Urinary bladder (tissue), 4 donors: ENCODE measurements at places on chromosomes 1 and 21. TPM values are rescaled to one million over a fixed set of nuclear protein-coding genes. Genes with fewer than 3 reads are reported as not detected.

GRCh38 chr1:22056043-22056442, 3.5 kb downstream of the CDC42 start:
- DNase-seq = no peak

- DNase-seq = no peak
Measured at GRCh38 chr1:99749504-99750347, 16.7 kb downstream of the FRRS1 start.

DNA sequence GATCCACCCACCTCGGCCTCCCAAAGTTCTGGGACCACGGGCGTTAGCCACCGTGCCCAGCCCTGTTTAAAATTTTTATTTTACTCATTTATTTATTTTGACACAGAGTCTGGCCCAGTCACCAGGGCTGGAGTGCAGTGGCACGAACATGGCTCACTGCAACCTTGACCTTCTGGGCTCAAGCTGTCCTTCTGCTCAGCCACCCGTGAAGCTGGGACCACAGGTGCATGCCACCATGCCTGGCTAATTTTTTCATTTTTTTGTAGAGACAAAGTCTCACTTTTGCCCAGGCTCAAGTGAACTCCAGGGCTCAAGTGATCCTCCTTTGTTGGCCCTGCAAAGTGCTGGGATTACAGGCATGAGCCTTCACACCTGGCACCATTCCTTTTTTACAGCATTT, 27.5 kb upstream of the DNAJC6 start:
- DNase-seq = no peak

- DNase-seq = no peak
Measured at GRCh38 chr1:107379826-107380225, 239.0 kb downstream of the NTNG1 start.

- no peak for DNase-seq
Measured at GRCh38 chr1:87329526-87330056, 911 bp downstream of the LMO4 start.

GRCh38 chr1:175188936-175189335, 3.6 kb downstream of the KIAA0040 start:
- no peak for DNase-seq

DNA sequence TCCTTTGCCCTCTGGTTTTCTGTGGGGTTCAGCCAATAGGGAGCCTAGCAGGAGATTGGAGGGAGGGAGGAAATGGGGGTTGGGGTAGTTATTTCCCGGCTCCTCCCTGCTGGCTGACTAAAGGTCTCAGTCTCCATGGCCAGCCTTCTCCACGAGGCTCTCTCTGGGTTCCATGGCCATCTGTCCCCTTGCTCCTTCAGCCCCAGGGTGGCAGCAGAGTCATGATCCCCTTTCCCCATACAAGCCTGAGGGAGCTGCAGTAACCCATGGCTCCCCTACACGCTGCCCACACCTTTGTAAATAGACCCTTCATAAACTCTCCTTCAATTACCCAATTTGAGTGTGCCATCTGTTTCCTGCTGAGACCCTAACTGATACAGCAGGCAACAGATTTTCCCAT, 176.1 kb upstream of the CSF3R start:
- DNase-seq = no peak

- DNase-seq = no peak
Measured at GRCh38 chr1:75954586-75954985, 22.4 kb upstream of the ASB17 start.

GRCh38 chr1:56052041-56052440, 527.3 kb downstream of the PLPP3 start:
- DNase-seq = no peak

The KAZN gene
- total RNA-seq = 8.4 TPM

DNA sequence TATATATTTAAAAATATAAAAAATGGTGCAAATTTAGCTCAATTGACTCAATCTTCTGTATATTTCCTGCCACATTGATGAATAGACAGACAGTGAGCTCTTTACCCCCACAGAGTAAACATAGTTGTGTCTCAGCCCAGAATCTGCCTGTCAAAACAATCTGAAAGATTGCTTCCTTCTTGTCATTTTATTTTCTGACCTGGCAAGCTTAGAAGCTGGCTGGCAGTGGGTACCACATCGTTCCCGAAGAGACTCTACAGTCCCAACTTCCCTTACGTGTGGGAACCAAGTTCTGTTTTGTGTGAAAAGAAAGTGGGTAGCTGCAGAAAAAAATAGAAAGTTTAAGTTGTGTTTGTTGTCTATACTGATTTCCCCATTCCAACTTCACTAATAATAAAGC, 629.3 kb upstream of the NEGR1 start:
- DNase-seq = no peak

The PIGM gene
- 6.2 TPM for total RNA-seq

The GSTM1 gene
- total RNA-seq = not detected

The PRELP gene
- total RNA-seq = 6.3 TPM

DNA sequence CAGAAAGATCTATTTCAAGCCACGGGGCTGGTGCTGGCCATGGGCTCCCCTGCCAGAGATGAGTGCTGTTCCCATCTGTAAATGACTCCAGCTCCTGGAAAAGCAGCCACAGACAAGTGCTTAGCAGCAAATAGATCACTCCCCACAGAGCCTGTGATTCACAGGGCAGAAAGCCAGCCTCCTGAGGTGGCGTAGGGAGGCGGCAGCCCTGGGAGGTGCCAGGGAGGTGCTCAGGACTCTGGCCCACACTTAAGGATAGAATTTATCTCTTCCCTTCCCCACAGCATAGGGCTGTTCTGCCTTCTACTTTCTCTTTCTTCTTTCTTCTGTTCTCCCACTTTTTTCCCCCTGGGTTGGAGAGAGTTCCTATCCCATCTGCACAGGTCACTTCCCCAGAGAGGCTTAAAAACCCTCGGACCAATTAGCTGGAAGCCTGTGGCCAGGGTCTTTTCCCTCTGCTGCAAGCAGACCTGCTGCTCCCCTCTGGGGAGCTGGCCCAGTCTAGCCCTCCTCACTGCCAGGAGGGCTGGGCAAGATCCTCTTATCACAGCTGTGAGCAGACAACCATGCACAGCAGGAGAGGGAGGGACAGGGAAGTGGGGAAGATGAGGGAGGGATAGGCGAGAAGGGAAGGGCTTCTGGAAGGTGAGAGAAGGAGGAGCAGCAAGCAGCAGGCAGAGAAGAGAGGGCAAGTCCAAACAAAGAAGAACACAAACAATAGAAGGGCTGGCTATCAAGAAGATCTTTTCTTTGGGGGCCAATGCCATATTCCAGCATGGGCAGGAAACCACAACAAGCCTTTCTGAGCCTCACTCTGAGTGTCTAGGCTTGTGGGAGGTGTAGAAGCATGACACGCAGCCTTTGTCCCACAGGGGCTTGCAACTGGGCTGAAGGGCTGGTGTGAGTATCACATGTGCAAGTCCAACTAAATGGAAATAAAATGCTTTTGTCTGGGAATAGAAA, 41.0 kb downstream of the KCND3 start:
- peak; percentile 41 for DNase-seq

The S100B gene
- total RNA-seq = 31.9 TPM

GRCh38 chr21:16534408-16535101, 804.8 kb downstream of the USP25 start:
- DNase-seq = peak; percentile 76

- DNase-seq = no peak
Measured at GRCh38 chr21:43195121-43196021, 26.6 kb downstream of the CRYAA start.

GRCh38 chr1:117093870-117094621, 27.5 kb downstream of the TRIM45 start:
- no peak for DNase-seq

GRCh38 chr1:112267929-112268328, 128.1 kb upstream of the CTTNBP2NL start:
- DNase-seq = no peak

DNA sequence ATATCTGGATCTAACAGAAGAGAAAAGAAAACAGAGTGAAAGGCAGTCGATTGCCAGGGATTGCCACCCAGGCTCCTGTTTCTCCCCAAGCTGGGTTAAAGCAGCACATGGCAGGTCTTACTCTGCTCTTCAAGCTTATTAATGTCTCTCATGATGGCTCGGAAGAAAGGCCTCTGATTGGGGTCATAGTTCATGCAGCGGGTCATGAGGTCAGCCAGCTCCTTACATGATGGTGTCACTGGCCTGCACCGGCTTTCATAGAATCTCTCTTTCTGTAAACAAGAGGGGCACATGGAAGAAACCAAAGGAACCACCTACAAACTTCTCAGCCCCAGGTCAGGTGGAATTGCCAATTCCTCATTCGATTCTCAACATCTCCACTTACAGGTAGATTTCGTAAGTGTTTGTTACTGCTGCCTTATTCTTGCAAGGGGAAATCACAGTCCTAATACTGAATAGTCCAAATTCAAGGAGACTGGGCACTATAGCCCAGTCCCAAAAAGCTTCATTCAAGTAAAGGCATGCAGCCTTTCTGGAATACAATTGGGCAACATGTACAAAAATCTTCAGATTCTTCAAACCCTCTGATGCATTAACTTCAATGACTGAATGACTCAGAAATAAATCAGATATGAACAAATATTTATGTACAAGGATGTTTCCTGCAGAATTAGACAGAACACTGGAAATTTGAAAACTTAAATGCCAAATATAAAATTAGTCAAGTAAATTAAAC, 96.6 kb downstream of the RAVER2 start:
- DNase-seq = no peak

GRCh38 chr1:175207971-175208370, 15.4 kb upstream of the KIAA0040 start:
- no peak for DNase-seq

The ANGPTL7 gene
- total RNA-seq = 2.7 TPM

GRCh38 chr1:11147197-11147770, 41.9 kb upstream of the ANGPTL7 start:
- no peak for DNase-seq

DNA sequence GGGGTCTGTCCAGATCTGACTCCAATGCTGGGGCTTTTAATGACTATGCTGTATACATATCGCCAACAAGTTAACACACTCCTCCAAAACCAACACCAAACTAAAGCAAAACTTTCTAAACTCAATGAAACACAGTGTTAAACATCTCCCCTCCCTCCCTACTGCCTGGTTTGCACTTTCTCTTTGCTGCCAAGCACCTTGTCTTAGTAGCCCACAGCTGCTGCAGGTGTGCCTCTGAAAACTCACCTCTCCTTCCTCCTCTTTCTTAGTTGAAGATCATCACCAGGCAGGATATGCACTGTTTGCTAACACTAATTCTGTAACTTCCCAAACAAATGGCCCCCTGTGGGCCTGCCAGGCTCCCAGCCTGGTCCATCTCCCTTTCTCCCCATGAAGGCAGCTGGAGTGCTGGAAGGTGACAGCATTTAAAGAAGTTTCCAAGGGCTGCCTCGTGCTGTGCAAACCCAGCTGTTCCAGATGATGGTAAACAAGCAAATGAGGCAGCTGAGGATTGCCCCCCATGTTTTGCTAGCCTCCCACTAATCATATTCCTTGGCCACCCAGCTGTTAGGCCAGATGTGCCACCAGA, 213.7 kb downstream of the ASTN1 start:
- DNase-seq = no peak

DNA sequence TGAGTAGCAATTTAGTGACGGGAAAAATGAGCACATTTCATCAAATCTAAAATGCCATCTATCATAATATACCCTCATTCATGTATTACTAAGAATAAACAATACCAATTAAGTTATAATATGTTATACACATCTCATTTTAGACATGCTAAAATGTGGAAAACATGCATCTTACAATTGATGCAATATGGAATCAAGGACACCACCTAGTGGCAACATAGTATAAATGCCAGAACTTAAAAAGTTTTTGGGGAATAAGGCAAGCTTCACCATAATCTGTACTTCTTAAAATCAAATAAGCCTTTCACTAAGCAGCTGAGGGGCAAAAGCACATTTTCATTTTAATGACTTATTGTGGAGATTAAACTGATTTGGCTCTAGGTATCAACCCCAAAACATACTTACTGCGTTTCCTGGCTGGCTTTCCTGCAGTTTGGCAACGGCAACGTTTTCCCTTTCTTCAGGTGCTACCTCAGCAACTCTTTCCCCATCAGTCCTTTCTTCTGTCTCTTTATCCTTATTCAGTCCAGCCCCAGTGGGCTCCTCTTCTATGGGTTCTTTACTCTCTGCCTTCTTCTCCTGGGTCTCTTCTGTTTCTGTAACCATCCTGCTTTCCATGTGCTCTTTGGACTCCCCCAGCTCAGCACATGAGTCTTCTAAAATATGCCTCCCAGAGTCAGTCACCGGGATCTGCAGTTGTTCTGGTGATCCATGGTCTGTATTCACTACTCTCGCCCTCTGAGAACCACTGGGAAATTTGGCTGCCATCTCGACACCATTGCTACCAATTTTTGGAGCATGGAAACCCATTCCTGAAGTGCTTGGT, 11.4 kb downstream of the SDE2 start:
- DNase-seq = no peak

GRCh38 chr1:53590104-53590503, 130.9 kb downstream of the DMRTB1 start:
- no peak for DNase-seq

DNA sequence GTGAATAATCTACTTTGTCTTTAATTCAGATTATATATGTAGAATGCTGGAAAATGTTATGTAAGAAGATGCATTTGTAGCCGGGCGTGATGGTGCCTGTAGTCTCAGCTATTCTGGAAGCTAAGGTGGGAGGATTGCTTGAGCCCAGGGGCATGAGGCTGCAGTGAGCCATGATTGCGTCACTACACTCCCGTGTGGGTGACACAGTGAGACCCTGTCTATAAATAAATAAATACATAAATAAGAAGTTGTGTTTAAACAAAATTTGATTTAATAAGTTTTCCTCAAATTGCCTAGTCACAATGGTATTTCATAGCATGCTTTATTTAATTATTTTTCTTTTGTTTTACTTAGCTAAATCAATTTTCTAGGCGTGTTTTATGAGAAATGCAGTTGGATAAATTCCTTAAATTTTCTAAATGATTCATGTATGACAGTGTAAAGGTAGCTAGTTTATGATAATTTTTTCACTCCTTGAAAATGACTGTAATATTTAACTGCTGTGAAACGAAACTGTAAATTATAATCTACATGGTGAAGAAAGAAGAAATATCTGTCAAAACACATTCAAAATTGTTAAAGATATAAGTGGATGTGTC, 232.6 kb downstream of the SRGAP2C start:
- no peak for DNase-seq

DNA sequence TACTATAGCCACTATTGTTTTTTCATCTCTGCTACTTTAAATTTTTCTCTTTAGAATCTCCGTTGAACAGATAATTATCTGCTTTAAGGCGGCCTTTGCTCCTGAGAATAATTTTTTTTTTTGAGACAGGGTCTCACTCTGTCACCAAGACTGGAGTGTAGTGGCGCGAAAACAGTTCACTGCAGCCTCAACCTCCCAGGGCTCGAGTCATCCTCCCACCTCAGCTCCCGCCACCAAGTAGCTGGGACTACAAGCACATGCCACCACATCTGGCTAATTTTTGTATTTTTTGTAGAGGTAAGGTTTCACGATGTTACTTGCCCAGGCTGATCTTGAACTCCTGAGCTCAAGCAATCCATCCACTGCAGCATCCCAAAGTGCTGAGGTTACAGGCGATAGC, 28.6 kb downstream of the TRIT1 start:
- no peak for DNase-seq

GRCh38 chr1:35717911-35718476, 690 bp downstream of the C1orf216 start:
- no peak for DNase-seq

- DNase-seq = no peak
Measured at GRCh38 chr1:176879784-176880620, 284.5 kb downstream of the ASTN1 start.

The AKNAD1 gene
- 1.8 TPM for total RNA-seq

The CNN3 gene
- total RNA-seq = 350 TPM
